ENCODE measurements at places on chromosomes 16 and 17. TPM values are rescaled to one million over a fixed set of nuclear protein-coding genes. Genes with fewer than 3 reads are reported as not detected.
A peak's percentile ranks its signal among the peaks of the same experiment; 100 is the strongest.

DNA sequence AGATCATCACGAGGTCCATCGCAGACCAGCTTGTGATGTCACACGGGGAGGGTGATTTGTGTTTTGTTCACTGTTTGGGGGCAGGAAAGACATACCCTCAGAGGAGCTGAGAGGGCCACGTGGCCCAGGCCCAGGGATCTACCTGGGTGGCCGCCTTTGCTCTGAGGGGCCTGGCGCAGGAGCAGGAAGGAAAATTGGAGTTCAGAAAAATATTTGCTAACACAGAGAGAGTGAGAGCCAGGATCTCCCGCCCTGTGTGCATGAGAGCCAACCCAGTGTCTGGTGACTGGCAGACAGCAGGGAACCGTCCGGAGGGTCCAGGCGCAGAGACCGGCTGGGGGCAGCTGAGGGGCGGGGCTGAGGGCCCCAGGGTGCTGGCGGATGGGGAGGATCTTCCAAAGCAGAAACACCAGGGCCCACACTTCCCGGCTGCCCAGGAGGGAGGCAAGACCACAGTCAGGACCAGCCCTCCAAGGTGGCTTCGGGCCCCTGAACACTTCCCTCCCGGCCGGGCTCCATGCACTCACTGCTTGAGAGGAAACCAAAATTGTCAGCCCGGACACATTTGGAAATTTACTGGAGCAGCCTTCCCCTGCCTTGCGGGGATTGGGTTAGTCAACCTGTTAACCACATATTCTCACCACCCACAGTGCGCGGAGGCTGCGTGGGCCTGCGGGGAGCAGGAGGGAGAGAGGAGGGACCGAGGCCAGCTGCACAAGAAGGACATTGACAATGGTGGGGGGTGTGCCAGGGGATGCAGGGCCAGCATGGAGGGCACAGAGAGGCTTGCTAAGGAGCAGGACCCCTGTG is 52.6 kb downstream of the RBFOX3 start:
- no peaks in the 10 kb centered on the region for H3K4me1 ChIP-seq
- H3K36me3 ChIP-seq: no peaks in the 10 kb centered on the region
- no peak for DNase-seq
- H3K27me3 ChIP-seq: peaks cover 61% of the 10 kb centered on the region
- H3K4me3 ChIP-seq: no peak overlapping the region
- no peak overlapping the region for H3K27ac ChIP-seq

GRCh38 chr17:45228763-45229539 is 7.3 kb downstream of the FMNL1 start:
- H3K27me3 ChIP-seq: no peaks in the 10 kb centered on the region
- no peaks in the 10 kb centered on the region for H3K36me3 ChIP-seq
- H3K4me3 ChIP-seq: peak overlapping the region; percentile 1
- H3K27ac ChIP-seq: peak overlapping the region; percentile 94
- no peak for DNase-seq
- H3K4me1 ChIP-seq: peaks cover 4% of the 10 kb centered on the region

DNA sequence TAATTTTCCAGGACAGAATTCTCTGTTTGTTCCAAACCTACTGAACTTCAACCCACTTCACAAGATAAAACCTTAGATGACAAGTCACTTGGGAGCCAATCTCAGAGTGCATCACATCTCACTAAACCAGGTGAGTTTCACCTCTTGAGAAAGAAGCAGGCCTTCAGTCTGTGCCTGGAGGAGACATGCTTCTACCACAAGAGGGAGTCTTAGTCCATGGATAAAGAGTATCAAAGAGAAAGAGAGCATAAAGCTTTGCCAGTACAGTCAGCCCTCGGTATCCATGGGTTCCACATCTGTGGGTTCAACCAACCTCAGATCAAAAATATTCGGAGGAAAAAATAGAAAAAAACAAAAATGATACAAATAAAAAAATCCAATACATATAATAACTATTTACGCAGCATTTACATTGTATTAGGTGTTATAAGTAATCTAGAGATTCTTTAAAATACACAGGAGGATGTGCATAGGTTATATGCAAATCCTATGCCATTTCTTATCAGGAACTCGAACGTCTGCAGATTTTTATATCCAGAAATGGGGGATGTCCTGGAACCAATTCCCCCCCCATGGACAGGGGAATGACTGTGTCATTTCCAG is 37.7 kb downstream of the DUSP14 start:
- no peaks in the 10 kb centered on the region for H3K36me3 ChIP-seq
- DNase-seq: no peak
- H3K4me1 ChIP-seq: no peaks in the 10 kb centered on the region
- no peak overlapping the region for H3K27ac ChIP-seq
- H3K27me3 ChIP-seq: no peaks in the 10 kb centered on the region

GRCh38 chr17:27554152-27554551 is 76.8 kb upstream of the LGALS9 start:
- no peak overlapping the region for H3K4me3 ChIP-seq
- DNase-seq: no peak
- no peaks in the 10 kb centered on the region for H3K27me3 ChIP-seq
- H3K36me3 ChIP-seq: no peaks in the 10 kb centered on the region

DNA sequence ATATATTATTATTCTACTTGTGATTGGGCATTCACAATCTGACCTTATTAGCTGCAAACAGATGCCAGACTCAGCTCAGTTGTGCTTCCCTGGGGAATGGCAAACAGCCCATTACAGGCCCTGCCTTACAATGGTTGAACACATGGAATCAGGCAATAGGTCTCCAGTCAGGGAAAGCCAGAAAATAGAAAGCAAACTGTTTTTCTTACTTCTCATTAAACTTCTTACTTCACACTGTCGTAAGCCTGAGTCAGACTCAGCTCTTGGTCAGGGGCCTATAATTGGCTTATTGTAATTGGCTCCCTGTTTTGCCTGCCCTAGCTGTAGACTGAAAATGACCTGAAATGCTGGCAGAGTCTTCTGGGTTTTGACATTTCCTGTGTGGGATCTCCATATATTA is 77.0 kb upstream of the CA10 start:
- no peak overlapping the region for H3K27ac ChIP-seq
- no peak overlapping the region for H3K4me3 ChIP-seq
- no peaks in the 10 kb centered on the region for H3K27me3 ChIP-seq
- DNase-seq: no peak
- no peaks in the 10 kb centered on the region for H3K4me1 ChIP-seq

GRCh38 chr17:32584792-32585191 is 98.0 kb downstream of the CDK5R1 start:
- no peaks in the 10 kb centered on the region for H3K4me1 ChIP-seq
- H3K4me3 ChIP-seq: no peak overlapping the region
- DNase-seq: no peak
- H3K36me3 ChIP-seq: no peaks in the 10 kb centered on the region

Gene CCDC182
- total RNA-seq: not detected

Gene SHMT1
- 144 TPM for total RNA-seq

All from breast epithelium (tissue), 4 donors.